ENCODE measurements at places on chromosomes 12 and 14. TPM values are rescaled to one million over a fixed set of nuclear protein-coding genes. Genes with fewer than 3 reads are reported as not detected.

KRT82 gene
- total RNA-seq, result not detected

PRIMA1 gene
- not detected for total RNA-seq

ASB2 gene
- total RNA-seq, result 0.54 TPM

IFI27 gene
- not detected for total RNA-seq

ENO2 gene
- total RNA-seq, result 20.8 TPM

DNA sequence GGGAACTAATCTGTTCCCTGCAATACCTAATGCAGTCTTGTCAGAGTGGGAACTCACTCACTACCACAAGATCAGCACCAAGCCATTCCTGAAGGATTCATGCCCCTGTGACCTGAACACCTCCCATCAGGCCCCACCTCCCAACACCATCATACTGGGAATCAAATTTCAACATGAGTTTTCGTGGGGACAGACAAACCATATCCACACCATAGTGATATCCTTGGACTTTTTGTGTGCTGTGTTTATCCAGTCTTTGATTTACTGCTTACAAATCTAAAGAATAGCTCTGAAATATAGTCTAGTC is 243.5 kb downstream of the FBXL14 start:
- H3K36me3 ChIP-seq, result no peaks in the 10 kb centered on the region
- H3K27me3 ChIP-seq, result no peaks in the 10 kb centered on the region
- H3K4me1 ChIP-seq, result peaks cover 26% of the 10 kb centered on the region

DNA sequence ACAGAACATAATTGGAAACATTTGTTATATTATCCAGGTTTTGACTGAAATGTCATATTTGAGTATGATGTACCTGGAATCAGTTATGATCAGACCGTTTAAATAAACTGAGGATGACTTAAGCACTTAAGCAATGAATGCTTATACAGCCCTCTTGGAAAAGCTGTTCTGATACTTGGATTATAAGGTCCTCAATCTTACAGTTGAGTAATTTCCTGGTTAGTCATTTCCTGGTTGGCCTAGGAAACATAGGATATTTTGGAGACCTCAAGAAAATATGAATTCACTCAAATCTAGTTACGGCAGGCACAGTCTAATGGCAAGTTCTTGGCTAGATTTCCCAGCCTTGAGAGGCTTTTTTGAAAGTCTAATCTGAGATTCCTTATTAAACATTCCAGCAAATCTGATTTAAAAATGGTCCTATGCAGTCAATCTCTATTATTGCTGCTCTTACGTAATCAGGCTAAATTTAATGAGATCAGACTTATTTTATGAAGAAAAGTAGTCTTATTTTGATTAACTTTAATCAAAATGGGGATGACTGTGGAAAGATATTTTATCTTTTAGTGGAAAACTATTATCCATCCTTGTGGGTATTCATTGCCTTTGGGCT is 447.2 kb downstream of the SNAPC1 start:
- no peak overlapping the region for H3K27ac ChIP-seq
- peak; percentile 89 for DNase-seq
- no peaks in the 10 kb centered on the region for H3K36me3 ChIP-seq
- H3K4me3 ChIP-seq, result no peak overlapping the region
- no peaks in the 10 kb centered on the region for H3K27me3 ChIP-seq
- H3K4me1 ChIP-seq, result 0 out of 2 replicates have a peak, but pooled peaks cover 1% of the 10 kb centered on the region

DNA sequence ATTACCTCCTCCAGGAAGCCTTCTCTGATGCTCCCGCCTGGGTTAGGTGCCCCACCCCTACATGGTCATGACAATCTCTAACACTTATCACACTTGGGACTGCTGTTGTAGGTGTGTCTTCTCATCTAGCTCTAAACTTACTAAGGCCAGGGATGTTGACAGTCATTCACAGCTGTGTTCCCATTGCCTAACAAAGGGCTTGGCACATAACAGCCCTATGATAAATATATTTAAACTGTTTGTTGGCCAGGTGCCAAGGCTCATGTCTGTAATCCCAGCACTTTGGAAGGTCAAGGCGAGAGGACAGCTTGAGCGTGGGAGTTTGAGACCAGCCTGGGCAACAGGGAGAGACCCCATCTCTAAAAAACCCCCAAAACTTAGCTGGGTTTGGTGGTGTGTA is 98.8 kb upstream of the RGS6 start:
- H3K27me3 ChIP-seq, result peaks cover 2% of the 10 kb centered on the region
- H3K36me3 ChIP-seq, result no peaks in the 10 kb centered on the region
- H3K27ac ChIP-seq, result no peak overlapping the region
- no peak for DNase-seq
- no peaks in the 10 kb centered on the region for H3K4me1 ChIP-seq

GRCh38 chr14:104105822-104106470 is 20.4 kb downstream of the ASPG start:
- no peak overlapping the region for H3K27ac ChIP-seq
- no peaks in the 10 kb centered on the region for H3K4me1 ChIP-seq
- DNase-seq, result no peak
- no peaks in the 10 kb centered on the region for H3K36me3 ChIP-seq
- no peak overlapping the region for H3K4me3 ChIP-seq

DNA sequence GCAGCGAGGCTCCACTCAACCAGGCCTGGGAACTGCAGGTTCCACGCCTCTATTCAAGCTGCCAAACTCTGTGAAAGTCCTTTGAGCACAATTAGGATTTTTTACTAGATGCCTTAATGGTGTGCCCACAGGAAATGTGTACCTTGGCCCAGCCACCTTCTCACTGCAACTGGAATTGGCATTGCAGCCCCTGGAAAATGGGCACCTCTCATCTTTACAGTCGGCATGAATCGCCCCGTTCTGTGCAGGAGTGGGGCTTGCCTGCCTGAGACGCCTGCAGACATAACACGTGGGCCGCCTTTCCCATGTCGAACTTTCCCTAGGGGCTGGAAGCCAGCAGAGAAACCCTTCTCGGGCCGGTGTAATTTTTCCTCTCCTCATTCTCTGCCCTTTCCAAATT is 42.0 kb upstream of the ELK3 start:
- H3K27me3 ChIP-seq, result peaks cover 4% of the 10 kb centered on the region
- no peak for DNase-seq
- no peak overlapping the region for H3K27ac ChIP-seq
- H3K4me1 ChIP-seq, result no peaks in the 10 kb centered on the region
- H3K4me3 ChIP-seq, result no peak overlapping the region

Measured in IMR-90 (cell line).